ENCODE measurements at places on chromosomes 16 and 17.

- DNase-seq: peak; percentile 79
These were observed at the start of gene IL34 for GRCh38 chr16:70646260-70647241. Gene IL34, plus strand, starts transcription at chr16:70646559. Its CDS starts 389 bp downstream, at chr16:70646948.

DNA sequence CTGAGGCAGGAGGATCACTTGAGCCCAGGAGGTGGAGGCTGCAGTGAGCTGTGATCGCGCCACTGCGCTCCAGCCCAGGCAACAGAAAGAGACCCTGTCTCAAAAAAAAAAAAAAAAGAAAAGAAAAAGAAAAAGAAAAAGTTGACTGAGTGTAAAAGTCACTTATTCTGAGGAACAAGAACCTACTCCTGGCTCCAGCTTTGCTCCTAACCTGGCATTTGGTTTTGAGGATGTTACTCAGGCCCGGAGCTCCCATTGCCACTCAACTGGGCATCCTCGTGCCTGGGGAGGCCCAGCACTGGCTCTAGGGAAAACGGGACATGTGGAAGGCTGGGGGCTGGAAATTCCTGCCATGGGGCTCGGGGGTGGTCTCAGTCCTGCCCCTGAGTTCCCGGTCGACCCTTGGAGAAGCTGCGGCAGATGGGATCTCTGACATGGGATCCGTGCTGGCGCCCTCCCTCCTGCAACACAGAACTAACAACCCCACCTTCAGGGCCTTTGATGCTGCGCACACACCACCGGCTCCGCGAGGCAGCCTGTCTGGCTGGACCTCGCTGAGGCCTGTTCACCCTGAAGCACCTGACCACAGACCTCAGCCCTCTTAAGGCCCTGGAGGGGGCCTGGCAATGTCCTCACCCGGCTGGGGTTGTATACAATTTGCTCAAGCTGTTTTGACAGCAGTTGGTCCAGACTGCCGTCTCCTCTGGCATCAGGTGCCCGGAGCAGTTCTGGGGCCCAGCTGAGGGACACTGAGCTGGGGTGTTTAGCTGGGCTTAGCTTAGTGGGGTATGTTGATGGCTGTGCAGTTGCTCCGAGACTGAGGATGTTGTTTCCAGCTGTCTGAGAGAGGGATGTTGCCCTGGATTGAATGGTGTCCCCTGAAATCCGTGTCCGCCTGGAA, 12.3 kb downstream of the CD7 start:
- no peak for DNase-seq

DNA sequence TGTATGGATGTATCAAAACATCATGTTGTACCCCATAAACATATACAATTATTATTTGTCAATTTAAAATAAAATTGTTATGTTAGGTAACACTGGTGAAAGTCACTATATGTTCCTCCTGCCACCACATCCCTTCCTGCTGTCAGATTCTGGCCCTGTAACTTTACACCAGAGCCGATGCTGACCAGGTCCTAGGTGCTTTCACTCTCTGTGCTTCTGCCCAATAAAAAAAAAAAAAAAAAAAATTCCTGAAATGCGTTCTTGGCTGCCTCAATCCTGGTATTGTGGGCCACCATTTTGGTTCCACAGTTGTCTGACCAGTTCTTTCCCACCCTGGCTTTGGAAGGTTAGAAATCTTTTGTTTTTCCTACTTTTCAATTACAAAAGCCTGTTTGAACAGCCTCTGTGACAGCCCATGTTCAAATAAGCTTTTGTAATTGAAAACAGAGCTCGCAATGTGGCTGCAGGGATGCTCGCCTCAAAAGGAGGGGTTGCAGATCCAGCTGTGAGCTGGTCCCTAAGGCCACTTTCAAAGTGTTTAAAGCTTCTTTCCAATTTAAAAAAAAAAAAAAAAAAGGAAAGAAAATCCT, 831.0 kb upstream of the EEF2KMT start:
- no peak for DNase-seq

DNA sequence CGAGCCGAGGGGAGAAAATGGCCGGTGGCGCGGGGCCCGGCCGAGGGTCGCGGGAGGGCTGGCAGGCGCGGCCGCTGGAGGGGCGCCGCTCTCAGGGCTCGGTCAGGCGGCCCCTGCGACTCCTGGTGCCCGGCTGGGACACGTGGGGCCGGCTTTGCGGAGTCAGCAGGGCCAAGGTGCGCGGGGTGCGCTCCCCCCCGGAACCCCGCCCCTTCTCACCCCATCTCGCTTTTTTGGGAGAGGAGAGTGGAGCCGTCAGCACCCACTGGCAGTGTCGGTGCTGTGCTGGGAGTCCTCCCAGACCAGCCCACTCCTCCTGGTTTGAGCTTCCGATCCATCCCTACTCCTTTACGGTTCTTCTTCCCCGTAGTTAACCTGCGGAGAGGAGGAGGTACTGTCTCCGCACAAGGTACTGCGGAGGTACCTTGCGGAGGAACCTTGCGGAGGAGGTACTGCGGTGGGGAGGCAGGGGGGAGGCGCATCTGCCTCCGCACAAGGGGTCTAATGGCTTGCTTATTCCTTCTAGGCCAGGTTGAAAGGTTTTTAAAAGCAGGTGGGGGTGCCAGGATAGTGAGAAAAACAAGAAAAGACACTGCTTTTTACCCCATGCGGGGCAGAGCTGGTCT, 19.1 kb upstream of the CBX8 start:
- no peak for DNase-seq
